Mesothelial cell of epicardium (in vitro differentiated cells): ENCODE measurements at places on chromosomes 5 and 9.

DNA sequence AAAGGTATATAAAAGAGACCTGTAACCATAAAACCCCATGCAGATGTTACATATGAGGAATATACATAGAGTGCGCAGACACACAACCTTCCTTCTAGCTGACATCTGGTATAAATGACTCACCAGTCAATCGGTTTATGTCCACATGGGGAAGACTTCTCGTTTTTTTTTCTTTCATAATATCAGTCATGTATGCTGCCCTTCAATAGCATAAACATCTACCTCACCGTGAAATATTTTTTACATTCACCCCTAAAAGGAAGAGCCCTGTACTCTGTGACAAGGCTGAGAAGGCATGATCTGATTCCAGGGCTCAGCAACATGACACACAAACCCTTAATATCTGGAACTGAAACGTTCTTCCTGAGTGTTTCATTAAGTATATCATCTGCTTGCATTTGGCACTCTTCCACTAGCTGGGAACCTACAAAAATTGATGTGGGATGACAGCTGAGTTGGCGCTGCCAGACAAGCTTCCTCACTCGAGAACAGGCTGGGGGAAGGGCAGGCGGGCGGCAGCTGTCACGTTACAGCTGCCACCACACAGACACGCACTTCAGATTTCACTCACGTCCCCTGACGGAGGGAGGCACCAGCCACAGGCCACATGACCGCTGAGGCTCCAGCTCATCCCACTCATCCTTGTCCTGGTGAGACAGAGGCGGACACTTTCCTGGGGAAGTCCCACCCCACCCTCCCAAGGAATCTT lies 74.2 kb downstream of the SHB start:
- no peak overlapping the region for H3K4me3 ChIP-seq
- DNase-seq = no peak
- peaks cover 50% of the 10 kb centered on the region for H3K4me1 ChIP-seq
- H3K27ac ChIP-seq = peak overlapping the region; percentile 92
- H3K36me3 ChIP-seq = peaks cover 2% of the 10 kb centered on the region

GRCh38 chr9:109411069-109411761 lies 86.9 kb downstream of the PTPN3 start:
- H3K4me3 ChIP-seq = no peak overlapping the region
- peaks cover 4% of the 10 kb centered on the region for H3K4me1 ChIP-seq

- H3K27ac ChIP-seq = no peak overlapping the region
- no peak for DNase-seq
- no peaks in the 10 kb centered on the region for H3K27me3 ChIP-seq
- no peak overlapping the region for H3K4me3 ChIP-seq
Observed at GRCh38 chr9:91391818-91392217, 30.1 kb upstream of the AUH start.

DNA sequence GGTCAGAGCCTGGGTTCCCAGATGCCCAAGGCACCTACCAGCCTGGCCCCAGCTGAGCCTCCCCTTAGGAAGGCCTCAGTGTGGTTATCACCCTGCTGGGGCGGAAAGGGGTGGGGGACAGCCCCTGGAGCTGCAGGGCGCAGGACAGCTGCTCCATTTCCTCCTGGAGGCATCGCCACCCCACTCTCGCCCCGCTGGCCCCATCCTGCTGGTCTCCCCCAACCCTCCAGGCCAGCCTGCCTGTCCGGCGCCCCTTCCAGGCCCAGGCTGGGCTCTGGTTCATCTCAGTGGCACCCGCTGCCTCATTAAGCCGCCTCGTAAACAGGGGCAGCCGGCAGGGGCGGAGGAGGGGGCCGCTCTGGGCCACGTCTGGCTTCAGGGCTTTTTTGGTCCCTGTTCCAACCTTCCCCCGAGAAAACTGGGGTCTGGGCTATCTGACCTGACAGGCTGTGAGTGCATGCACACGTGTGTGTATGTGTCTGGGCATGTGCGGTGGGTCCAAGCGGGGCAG lies 30.8 kb upstream of the ENHO start:
- H3K36me3 ChIP-seq = no peaks in the 10 kb centered on the region
- peaks cover 37% of the 10 kb centered on the region for H3K4me1 ChIP-seq
- H3K27ac ChIP-seq = no peak overlapping the region
- DNase-seq = no peak
- H3K27me3 ChIP-seq = peaks cover 5% of the 10 kb centered on the region

- no peak for DNase-seq
- no peaks in the 10 kb centered on the region for H3K4me1 ChIP-seq
- H3K27ac ChIP-seq = no peak overlapping the region
- H3K27me3 ChIP-seq = peaks cover 1% of the 10 kb centered on the region
Observed at GRCh38 chr9:1938675-1939170, 76.4 kb upstream of the SMARCA2 start.

DNA sequence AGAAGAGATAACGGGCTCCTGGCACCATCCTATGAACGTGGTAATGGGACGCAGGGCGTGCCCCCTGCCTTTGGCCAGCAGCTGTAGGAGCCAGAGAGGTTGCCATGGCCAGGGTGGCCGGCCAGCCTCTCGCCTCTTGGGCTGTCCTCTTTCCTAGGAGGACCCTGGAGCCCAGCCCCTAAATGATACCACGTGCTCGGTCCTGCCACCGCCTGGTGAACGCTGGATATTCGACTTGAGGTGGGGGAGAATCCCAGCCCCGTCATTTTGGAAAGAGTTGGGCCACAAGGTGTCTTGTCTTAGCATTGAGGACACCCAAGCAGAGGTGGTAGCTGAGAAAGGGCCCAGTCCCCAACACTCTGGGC lies 391 bp upstream of the NRG2 start:
- no peak overlapping the region for H3K27ac ChIP-seq
- peaks cover 9% of the 10 kb centered on the region for H3K4me1 ChIP-seq
- H3K4me3 ChIP-seq = peak overlapping the region; percentile 64
- no peak for DNase-seq
- no peaks in the 10 kb centered on the region for H3K36me3 ChIP-seq
- peaks cover 87% of the 10 kb centered on the region for H3K27me3 ChIP-seq

DNA sequence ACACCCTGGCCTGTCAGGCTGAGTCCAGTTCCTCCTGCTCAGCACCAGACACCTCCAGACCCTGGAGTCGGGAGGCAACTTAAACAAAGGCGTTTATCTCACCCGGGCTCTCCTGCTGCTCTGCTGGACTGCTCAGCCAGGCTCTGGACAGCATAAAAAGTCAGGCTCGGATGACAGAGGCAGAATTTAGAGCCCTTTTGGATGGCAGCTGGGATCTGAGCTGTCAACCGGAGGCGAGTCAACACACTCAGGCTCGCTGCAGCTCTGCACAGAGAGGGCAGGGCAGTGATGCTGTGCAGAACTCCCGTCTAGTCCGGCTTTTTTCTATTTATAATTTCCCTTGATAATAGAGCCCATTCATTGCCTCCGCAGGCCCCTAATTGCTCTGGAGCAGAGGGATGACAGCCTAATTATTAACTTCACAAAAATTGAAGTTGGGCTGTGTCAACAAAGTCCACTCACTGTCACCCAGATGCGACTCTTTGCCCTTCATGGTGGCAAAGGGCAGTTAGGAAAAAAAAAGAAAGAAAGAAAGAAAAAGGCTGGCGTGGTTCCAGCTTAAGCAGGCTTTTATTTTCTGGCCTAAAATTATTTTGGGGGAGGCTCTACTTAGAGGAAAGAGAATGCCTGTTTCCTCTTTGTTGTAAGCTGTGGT lies 37.6 kb downstream of the STC2 start:
- no peak overlapping the region for H3K4me3 ChIP-seq
- peaks cover 30% of the 10 kb centered on the region for H3K4me1 ChIP-seq
- H3K27ac ChIP-seq = no peak overlapping the region

- no peak overlapping the region for H3K27ac ChIP-seq
- no peaks in the 10 kb centered on the region for H3K4me1 ChIP-seq
- no peak overlapping the region for H3K4me3 ChIP-seq
- H3K27me3 ChIP-seq = no peaks in the 10 kb centered on the region
- DNase-seq = no peak
Observed at GRCh38 chr5:171379961-171380360, 7.7 kb upstream of the NPM1 start.
